Activated CD8-positive, alpha-beta memory T cell treated with anti-CD3 and anti-CD28 coated beads for 1 hour (primary cell): ENCODE measurements at places on chromosomes 6 and 20.

DNA sequence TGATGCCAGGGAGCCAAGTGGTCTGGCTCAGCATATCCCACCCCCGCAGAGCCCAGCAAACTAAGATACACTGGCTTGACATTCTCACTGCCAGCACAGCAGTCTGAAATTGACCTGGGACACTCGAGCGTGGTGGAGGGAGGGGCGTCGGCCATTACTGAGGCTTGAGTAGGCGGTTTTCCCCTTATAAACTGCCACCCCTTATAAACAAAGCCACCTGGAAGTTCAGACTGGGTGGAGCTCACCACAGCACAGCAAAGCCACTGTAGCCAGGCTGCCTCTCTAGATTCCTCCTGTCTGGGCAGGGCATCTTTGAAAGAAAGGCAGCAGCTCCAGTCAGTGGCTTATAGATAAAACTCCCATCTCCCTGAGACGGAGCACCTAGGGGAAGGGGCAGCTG lies 19.4 kb downstream of the TINAG start:
- no peak for DNase-seq

- DNase-seq: no peak
These were observed 82.9 kb upstream of the ATXN1 start for GRCh38 chr6:16844183-16844582.

DNA sequence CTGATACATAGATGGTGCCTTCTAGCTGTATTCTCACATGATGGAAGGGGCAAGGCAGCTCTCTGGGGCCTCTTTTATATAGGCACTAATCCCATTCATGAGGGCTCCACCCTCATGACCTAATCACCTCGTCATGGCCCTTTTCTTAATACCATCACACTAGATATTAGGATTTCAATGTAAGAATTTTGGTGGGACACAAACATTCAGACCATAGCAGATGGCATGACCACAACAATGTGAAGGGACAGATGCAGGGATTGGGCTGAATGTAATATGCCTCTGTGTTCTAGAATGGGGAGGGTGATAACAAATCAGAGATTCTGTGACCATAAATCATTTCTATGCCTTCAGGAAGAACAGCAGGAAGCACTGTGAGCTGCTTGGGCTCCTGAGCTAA lies 145.8 kb downstream of the LCA5 start:
- no peak for DNase-seq

DNA sequence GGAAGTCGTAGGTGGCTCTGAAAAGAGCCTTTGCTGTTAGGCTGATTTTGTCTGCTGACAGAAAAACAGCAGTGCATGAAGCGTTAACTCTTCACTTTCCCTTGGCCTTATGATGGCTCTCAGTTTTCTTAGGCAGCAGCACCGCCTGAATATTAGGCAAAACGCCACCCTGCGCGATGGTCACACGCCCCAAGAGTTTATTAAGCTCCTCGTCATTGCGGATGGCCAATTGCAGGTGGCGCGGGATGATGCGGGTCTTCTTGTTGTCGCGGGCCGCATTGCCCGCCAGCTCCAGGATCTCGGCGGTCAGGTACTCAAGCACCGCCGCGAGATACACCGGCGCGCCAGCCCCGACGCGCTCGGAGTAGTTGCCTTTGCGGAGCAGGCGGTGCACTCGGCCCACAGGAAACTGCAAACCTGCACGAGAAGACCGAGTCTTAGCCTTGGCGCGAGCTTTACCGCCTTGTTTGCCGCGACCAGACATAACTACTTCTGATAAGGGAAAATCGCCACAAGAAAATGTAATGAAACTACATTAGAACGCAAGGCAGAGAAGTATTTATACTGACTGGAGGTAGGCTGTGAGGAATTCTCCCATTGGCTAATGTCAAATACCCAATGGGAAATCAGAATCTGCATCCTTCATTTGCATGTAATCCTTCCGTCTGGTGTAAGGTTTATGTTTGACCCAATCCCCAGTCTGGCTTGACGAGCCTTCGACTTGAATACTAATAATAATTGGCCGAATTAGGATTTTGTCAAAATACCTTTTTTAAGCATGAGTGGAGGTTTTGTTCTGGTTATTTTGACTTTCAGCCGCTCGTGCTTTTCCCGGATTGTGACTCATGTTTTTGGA lies 53.9 kb upstream of the HFE start:
- DNase-seq: no peak

DNA sequence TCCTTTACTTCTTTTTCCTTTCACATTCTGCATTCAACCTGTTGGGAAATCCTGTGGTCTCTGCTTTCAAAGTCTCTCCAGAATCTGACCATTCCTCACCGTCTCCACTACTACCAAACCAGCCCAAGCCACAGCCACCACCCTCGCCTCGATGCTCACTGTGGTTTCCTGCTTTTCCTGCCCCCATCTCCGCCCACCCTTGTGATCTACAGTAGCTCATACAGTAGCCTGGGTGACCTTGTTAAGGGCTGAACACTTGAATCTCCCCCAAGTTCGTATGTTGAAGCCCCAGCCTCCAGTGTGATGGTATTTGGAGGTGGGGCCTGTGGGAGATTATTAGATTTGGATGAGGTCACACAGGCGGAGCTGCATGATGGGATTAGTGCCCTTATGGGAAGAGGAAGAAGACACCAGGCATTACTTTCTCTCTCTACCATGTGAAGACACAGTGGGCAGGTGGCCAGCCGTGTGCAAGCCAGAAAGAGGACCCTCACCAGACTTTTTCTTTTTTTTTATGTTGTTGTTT lies 189.0 kb upstream of the UST start:
- DNase-seq: no peak

GRCh38 chr20:36571564-36572504 lies 1.6 kb upstream of the TGIF2 start:
- DNase-seq: no peak

DNA sequence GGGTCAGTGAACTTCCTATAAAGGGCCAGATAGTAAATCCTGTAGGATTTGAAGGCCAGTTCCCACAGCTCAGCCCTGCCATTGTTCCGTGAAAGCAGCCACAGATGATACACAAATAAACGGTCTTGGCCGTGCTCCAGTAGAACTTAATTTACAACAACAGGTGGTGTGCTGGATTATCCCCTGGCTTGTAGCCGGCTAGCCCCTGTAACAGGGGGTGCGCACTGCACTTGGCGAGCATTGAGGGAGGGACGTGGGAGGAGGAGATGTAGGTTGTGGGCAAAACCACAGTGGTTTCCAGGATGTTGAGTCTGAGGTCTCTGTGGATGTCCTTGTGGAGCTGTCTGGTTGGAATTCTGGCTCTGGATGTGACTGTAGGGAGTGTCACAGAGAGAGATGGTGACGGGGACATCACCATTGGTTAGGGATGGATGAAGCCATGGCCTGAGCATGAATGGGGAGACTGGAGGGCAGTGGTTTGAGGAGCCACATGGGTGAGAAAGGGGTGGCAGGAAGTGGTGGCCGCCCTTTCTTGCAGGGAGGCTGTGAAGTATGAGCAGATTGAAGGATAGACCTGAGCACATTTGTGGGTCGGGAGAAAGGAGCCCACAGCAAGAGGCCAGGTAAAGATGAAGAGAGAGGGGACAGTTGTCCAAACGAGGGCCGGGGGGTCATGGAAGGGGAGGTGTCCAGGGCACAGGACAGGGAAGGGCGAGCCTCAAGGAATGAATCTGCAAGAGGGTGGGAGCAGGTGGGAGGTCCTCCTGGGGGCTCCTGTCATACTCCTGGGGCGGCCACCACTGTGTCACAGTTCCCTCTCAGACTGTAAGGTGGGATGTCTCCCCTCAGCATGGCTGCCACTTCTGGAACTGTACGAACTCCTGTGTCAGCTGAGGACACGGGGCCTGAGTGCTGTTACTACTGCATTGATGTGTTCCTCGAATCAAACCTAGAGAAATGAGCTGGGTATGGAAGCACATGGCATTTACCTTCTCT lies 53.6 kb downstream of the CDH26 start:
- DNase-seq: no peak

DNA sequence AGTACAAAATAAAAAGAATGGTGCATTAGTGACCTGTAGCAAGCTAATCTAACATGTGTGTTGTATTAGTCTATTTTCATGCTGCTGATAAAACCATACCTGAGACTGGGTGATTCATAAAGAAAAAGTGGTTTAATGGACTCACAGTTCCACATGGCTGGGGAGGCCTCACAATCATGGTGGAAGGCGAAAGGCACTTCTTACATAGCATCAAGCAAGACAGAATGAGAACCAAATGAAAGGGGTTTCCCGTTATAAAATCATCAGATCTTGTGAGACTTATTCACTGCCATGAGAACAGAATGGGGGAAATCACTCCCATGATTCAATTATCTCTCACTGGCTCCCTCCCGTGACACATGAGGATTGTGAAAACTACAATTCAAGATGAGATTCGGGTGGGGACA lies 45.4 kb upstream of the AIG1 start:
- no peak for DNase-seq

DNA sequence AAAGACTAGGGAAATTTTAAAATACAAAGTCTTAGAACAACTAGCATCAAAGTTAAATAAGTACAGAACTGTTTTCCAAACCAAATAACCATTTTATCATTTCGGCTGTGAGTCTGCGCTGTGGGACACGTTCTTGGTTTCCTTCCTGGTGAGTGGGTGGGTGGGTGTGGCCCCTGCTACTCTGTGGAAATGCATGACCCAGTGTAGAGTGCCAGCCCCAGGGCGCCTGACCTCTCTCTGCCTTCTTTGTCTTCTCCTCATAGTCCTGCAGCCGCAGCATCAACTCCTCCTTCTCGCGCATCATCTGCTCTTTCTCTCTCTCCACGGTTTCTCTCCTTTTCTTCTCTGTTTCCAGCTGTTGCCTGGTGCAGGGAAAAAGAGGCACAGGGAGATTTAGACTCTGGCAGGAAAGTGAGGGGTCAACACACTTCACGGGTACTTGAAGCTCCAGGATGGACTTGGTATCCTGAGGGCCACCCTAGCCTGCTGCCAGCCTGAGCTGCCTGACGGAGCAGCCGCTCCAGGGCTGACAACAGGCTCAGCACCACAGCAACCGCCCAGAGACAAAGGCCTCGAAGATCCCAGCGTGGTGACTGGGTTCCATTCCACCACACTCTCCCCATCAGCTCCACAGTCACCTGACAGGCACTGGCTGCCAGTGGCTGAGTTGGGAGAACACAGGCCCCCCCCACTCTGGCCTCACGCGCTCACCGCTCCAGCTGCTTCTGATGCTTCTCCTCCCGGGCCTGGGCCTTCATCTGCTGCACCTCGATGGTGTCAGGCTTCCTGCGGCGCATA lies 48.4 kb downstream of the EZR start:
- DNase-seq: no peak

GRCh38 chr6:132623106-132623845 lies 799 bp downstream of the TAAR2 start:
- no peak for DNase-seq

GRCh38 chr6:113594726-113595125 lies 262.4 kb upstream of the MARCKS start:
- DNase-seq: no peak

GRCh38 chr6:136471372-136471771 lies 78.8 kb downstream of the MAP7 start:
- no peak for DNase-seq

GRCh38 chr6:78797270-78797669 lies 70.1 kb upstream of the IRAK1BP1 start:
- DNase-seq: no peak

DNA sequence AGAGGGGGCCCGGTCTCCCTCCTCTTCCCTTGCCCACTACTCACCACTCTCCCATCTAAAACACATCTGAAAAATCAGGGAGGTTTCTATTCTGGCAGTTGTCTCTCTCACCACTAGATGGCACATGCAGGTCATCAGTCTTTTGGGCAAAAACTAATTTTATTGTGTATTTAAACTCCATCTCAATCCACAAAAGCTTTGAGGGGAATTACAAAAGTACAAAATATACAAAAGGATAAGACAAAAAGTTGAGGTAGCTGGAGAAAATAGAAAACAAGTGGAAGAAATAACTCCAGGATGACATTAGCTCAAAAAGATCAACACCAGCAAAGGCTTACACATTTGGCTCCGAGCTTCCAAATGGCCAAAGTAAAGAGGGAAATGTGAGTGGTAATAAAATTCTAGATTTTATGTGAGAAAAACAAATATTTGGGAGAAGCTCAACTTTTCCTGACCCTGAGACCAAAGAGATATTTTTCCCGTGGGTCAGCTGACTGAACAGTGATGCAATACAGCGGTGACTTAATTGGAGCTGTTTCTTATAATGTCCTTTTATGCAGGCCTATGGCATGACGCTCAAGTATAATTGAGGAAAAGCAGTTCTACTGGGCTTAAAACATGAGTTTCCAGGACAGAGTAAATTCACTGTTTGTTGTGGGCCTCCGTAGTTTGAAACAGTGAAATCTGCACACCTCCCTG lies 79.8 kb upstream of the CHD6 start:
- DNase-seq: no peak

GRCh38 chr6:157246771-157247484 lies 76.4 kb downstream of the TMEM242 start:
- DNase-seq: no peak

GRCh38 chr6:63581355-63582013 lies 9.2 kb downstream of the LOC128125822 start:
- no peak for DNase-seq

- no peak for DNase-seq
These were observed 184.7 kb upstream of the PREP start for GRCh38 chr6:105587349-105588122.

DNA sequence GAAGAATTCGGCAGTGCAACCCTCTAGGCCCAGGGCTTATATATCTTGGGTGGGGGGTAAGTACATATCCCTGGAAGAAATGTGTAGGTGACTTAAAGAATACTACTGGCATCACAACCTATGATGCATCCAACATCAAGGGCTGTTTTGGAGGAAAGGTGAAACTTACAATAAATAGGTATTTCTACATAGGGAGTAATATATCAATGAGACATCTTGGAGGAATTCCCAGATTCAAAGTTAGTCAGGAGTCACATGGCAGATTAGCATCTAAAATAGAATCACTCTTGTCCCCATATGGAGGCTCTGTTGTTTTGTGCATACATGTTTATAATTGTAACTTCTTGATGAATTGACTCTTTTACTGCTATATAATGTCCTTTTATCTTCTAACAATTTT lies 375.5 kb downstream of the PAX1 start:
- no peak for DNase-seq

DNA sequence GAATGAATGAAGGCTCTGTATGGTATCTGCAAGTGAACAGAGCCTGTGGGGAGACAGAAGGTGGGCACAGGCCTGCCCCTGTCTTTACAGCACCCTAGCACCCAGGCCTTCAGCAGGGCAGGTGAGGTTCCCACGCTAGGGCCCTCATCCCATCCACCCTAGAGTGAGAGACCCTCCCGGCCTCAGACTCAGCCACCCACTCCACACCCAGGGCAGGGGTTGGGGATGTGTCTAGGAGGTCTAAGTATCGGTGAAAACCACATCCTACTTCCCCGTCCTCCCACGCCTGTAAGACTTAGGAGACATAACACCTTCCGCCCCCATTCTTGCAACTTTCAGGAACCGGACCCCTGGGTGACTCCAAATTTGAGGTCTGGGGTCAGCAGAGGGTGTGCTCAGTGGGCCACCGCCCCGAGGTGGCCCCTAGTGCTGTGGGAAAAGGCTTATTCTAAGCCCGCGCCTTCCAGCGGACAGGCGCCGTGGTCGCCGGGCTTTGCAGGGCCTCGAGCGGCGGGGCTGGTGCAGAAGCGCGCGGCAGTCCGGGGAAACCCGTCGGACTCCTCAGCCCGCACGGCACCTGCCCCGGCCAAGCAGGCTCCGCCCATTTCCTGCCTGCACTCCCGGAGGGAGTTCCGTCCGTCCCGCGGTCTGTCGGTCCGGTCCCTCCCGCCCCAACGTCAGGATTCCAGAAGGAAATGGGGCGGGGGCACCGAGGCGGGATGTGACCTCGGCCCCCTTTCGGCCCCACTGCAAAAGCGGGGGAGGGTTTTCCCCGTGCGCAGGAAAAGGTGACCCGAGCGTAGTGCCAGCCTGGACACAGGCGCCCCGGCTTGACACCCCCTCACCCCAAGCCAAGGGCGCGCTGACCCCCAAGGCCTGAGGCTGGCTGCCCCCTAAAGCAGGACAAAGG lies 868 bp downstream of the SAMD10 start:
- DNase-seq: no peak
